Nucleus accumbens (tissue), 56 donors: ENCODE measurements at places on chromosomes 7 and 10.

DNA sequence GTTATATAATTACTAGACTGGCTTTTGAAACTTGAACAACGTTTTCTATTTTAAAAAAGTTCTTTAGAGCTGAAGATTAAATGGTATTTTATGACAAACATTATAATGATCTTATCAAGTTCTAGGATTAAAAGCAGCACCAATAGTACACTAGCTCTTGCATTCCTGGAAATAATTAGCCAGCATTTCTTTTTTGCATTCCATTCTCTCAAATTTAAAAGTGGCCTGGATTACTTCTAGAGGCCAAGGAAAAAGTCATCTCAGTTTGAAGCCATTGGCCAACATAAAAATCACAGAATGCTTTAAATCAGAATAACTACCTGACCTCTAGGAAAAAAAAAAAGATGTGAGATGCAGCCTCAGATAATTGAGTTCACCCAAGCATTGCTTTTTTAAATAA lies 1326.4 kb upstream of the SORCS1 start:
- no peak for DNase-seq

DNA sequence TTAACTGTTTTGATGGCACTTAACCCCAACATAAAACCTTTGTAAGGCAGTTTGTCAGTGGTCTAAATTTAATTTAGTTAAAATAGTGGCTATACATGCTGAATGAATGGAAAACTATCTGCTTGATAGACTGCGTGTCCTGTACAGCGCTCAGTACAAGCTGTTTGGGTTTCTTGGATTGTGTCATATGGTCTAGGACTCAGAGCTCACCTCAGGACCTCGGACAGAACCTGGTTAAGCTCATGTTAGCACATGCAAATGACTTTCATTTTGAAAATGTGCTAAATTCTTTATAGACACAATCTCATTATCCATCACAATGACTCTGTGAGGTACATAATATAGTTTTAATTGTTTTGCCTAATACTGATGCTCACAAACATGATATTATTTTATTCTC lies 55.7 kb upstream of the RELN start:
- DNase-seq, result no peak

DNA sequence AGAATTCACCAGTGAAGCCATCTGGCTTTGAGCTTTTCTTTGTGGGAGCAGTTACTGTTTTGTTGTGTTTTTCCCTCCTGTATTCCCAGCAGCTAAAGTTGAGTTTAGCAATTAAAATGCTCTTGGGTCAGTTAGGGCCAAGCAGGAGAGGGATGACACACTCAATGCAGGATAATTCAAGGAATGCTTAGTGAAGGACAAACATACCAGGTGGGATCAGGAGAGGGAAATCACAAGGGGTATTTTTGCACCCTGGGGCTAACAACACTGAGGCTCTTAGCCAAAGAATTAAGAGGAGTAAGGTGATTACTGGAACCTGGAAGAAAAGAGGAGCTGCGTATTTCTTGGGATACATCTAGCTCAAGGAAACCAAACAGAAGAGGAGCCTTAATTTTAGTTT lies 82.4 kb upstream of the KCND2 start:
- no peak for DNase-seq

DNA sequence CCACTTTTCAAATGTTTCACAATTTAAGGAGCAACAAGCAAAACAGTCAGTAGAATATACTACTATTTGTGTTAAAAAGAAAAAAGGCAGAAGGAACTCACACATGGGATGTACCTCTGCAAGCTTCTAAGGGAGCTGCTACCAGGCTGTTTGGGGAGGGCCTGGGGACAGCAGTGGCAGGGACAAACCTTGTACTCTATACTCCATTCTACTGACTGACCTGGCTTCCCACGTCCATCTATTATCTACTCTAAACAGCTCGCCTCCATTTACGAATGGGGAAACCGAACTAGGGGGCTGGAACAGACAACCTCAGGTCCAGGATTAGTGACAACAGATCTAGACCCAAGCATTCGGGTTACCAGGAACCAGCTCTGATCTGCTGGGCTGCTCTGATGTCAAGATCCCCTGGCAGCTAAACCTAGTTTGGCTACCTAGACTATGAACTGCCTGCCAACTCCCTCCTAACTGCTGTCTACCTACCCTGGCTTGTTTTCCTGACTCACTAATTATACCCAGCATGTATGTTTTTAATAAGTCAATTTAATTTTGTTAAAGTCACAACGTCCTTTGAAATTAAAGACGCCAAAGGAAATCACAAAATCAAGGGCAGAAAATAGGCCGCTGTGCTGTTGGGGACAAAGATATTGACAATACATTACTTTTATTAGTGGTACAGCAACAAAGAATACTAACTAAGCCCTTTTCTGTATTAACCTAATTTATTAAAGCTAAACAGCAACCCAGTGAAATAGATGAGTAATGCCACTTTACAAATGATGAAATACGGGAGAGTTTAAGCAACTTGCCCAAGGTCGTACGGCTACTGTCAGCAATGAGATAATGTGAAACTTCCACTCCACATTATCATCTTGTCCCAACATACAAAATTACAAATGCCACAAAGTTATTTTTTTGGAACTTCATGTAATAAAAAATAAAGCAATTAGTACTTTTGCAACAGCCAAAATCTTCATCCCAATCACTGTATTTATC lies 5.3 kb downstream of the PSAP start:
- DNase-seq, result no peak

- no peak for DNase-seq
Measured at GRCh38 chr7:2037808-2038522, 194.8 kb downstream of the MAD1L1 start.
